Natural killer cell (primary cell): ENCODE measurements at places on chromosomes 2 and 18.

DNA sequence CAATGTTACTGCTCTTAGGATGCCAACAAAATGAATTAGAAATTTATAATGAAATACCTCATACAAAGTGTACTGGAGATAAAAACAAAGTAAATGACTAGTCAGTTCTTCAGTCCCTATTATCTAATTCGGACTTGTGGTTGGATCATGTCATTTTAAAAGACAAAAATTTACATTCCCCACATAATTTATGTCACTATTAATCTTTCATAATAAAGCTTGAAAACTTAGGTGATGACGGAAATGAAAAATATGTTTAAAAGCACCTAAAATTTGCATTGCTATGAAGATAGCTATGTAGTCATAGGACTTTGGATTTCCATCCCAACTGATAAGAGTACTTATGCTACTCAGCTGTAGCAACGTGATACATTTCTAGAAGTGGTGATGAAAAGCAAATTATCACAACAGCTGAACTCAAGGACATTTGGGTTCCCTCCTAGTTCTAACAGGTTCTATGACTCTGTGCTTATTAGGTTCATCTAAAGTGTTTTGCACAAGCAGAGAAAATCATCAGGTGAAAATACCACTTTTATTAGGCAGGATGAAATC is 58.4 kb downstream of the LRPPRC start:
- H3K27me3 ChIP-seq = no peaks in the 10 kb centered on the region
- H3K36me3 ChIP-seq = peaks cover 43% of the 10 kb centered on the region
- no peak overlapping the region for H3K4me3 ChIP-seq

GRCh38 chr18:70554854-70555445 is 266.1 kb downstream of the SOCS6 start:
- H3K4me1 ChIP-seq = no peaks in the 10 kb centered on the region
- H3K27ac ChIP-seq = no peak overlapping the region

- no peaks in the 10 kb centered on the region for H3K36me3 ChIP-seq
- H3K27ac ChIP-seq = no peak overlapping the region
- no peaks in the 10 kb centered on the region for H3K4me1 ChIP-seq
- H3K4me3 ChIP-seq = no peak overlapping the region
These were observed 217.5 kb upstream of the SOX11 start for GRCh38 chr2:5474716-5475115.

GRCh38 chr2:97911206-97911921 is 84.4 kb downstream of the TMEM131 start:
- H3K4me3 ChIP-seq = no peak overlapping the region
- peaks cover 3% of the 10 kb centered on the region for H3K4me1 ChIP-seq
- H3K27ac ChIP-seq = no peak overlapping the region
- no peaks in the 10 kb centered on the region for H3K27me3 ChIP-seq

DNA sequence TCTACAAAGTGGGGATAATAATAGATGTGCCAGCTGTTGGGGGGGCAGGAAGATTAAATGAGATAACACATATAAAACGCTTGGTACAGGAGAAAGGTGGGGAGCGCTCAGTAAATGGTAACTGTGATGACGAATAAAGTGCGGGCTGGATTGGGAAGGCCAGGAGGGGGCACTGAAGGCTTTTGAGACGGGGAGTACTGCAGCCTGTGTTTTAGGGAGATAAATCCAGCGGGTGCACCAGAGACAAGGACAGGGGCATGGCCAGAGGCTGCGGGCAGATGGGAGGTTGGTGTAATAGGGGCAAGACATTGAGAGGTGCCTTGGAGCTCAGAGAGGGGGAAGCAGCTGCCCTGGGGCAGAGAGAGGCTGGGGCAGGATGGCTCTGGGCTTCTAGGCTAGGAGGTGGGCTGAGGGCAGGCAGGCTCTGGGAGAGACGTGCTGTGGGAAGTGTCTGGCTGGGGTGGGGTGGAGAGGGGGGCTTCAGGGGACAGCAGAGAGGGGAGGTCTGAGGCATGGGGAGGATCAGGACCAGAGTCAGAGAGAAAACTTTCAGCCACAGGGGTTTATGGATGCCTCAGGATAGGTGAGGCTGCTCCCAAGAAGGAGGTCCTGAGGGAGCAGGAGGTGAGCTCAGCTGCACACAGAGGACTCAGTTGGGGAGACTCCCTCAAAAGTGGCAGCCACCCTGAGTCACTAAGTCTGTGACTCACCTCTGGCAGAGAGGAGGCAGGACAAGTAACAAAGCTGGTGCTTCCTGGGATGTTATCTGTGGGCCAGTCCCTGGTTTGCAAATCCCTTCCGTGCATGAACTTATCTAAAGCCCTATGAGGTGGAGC is 18.8 kb downstream of the TEX44 start:
- H3K4me3 ChIP-seq = no peak overlapping the region
- H3K27ac ChIP-seq = no peak overlapping the region
- peaks cover 2% of the 10 kb centered on the region for H3K27me3 ChIP-seq
- H3K36me3 ChIP-seq = no peaks in the 10 kb centered on the region

DNA sequence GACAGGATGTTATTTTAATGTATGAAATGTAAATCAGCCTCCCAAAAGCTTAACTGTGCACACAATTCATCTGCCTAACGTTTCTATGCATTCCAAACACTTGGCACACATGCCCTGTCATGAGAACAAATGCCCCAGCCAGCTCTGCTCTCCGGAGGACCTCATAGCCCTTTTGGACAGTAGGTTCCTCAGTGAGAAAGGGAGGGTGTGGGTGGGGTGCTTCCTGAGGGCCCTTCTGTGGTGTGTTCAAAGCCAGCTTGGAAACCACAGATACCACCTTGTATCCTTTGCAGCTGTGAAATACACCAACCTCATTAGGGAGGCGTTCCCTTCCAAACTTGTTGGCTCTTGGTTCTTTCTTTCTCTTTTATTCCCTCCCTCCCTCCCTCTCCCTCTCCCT is 102.2 kb upstream of the ASB18 start:
- H3K4me1 ChIP-seq = peaks cover 29% of the 10 kb centered on the region
- H3K36me3 ChIP-seq = no peaks in the 10 kb centered on the region
- H3K27me3 ChIP-seq = peaks cover 21% of the 10 kb centered on the region
- no peak overlapping the region for H3K27ac ChIP-seq

GRCh38 chr18:10841203-10841602 is 308.2 kb downstream of the PIEZO2 start:
- no peaks in the 10 kb centered on the region for H3K4me1 ChIP-seq
- H3K27ac ChIP-seq = no peak overlapping the region
- DNase-seq = no peak
- H3K4me3 ChIP-seq = no peak overlapping the region

DNA sequence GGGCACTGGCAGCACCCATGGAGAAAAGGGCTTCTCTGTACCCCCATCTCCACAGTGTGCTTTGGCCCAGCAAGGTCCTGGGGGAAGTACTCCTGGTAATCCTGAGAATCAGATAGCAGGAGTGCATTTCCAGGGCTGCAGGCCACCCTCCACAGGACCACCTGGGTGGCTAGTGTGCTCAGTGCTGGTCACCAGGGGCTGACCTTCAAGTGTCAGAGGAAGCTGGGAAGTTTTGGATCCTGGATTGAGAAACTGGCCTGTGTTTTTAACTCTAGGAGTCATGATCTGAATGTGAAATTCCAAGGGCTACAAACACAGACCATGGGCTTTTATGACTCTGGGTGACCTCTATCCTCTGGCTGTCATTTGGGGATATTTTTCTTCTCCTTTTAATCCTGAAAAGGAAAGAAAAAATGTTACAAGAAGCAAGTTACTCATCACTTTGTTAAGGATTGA is 9.3 kb downstream of the RHOB start:
- no peaks in the 10 kb centered on the region for H3K27me3 ChIP-seq
- no peaks in the 10 kb centered on the region for H3K4me1 ChIP-seq

DNA sequence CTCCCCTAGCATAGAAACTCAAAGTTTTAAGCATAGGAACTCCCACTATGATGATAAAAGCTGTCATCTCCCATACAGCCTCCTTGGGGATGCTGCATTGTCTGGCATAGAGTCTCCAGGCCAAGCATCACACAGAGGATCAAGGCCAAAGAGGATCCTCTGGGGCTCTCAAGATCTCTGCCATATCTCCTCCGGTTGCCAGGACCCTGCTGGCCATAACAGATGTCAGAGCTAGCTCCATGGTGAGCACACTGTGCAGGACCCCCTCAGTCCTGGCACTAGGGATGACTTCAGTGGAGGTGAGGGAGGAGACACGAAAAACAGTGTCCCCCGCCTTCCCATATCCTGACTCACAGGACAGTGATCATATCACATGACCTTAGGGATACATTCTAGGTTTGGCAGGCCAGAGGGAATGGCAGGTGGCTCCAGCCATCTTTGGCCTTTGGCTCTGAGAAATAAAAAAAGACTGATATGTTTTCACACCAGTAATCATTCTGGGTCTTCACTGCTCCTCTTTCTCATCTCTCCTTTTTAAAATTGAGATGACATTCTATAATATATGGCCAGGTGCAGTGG is 235.0 kb downstream of the MYCN start:
- H3K27me3 ChIP-seq = no peaks in the 10 kb centered on the region
- no peak for DNase-seq
- H3K4me1 ChIP-seq = no peaks in the 10 kb centered on the region
- no peak overlapping the region for H3K27ac ChIP-seq
- H3K4me3 ChIP-seq = no peak overlapping the region

GRCh38 chr2:196131949-196132925 is 39.1 kb downstream of the STK17B start:
- peaks cover 39% of the 10 kb centered on the region for H3K36me3 ChIP-seq
- H3K4me1 ChIP-seq = peaks cover 8% of the 10 kb centered on the region
- peak overlapping the region; percentile 3 for H3K27ac ChIP-seq
- no peak for DNase-seq

DNA sequence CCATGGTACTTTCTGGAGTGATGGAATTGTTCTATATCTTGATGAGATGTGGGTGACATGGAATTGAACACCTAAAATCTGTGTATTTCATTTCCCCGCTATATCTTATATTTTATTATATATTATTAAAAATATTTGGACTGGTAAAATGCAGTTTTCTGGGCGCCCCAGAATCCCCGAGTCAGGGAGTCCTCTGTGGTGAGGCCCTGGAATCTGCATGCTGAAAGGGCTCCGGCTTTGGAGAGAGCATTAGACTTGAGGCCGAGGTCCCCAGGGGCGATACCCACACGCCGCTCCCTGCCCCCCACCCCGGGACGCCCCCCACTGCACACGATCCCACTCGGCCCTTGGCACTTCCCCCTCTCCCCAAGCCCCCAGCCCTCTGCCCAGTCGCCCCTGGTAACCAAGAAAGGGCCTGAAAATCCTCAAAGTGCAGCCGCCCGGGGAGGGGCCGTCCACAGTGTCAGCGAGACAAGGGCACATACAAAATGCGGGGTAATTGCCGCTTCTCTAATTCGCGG is 126.0 kb downstream of the ZFP36L2 start:
- no peak overlapping the region for H3K4me3 ChIP-seq
- H3K4me1 ChIP-seq = peaks cover 18% of the 10 kb centered on the region
- no peak overlapping the region for H3K27ac ChIP-seq
- H3K36me3 ChIP-seq = no peaks in the 10 kb centered on the region
- DNase-seq = no peak
- H3K27me3 ChIP-seq = no peaks in the 10 kb centered on the region

- no peaks in the 10 kb centered on the region for H3K4me1 ChIP-seq
- H3K36me3 ChIP-seq = no peaks in the 10 kb centered on the region
- H3K4me3 ChIP-seq = no peak overlapping the region
- H3K27me3 ChIP-seq = no peaks in the 10 kb centered on the region
These were observed 172.4 kb downstream of the FBXO15 start for GRCh38 chr18:73975266-73975665.

- no peak for DNase-seq
- H3K36me3 ChIP-seq = no peaks in the 10 kb centered on the region
- H3K4me1 ChIP-seq = no peaks in the 10 kb centered on the region
- H3K27ac ChIP-seq = no peak overlapping the region
These were observed 173.2 kb upstream of the ARL4C start for GRCh38 chr2:234670052-234670451.

DNA sequence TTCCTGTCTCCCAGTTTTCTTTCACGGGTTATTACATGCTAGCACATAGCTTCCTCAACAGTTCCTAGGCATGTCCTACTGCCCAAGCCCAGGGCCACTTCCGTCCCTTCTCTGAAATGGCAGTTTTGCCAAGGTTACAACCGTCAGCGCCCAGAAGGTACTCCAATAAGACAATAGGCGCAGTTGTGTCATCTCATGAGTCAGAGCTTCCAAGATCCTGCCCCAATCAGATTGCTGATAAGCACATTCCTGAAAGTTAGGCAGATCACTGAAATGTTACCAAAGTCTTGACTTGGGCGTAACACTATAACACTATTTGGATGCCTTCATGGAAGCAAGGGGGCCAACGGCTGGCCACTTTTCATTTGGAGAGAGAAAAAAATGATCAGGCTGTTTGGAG is 34.2 kb downstream of the GKN2 start:
- H3K27ac ChIP-seq = no peak overlapping the region
- H3K4me1 ChIP-seq = no peaks in the 10 kb centered on the region
- no peak for DNase-seq
- no peaks in the 10 kb centered on the region for H3K27me3 ChIP-seq
- no peaks in the 10 kb centered on the region for H3K36me3 ChIP-seq

DNA sequence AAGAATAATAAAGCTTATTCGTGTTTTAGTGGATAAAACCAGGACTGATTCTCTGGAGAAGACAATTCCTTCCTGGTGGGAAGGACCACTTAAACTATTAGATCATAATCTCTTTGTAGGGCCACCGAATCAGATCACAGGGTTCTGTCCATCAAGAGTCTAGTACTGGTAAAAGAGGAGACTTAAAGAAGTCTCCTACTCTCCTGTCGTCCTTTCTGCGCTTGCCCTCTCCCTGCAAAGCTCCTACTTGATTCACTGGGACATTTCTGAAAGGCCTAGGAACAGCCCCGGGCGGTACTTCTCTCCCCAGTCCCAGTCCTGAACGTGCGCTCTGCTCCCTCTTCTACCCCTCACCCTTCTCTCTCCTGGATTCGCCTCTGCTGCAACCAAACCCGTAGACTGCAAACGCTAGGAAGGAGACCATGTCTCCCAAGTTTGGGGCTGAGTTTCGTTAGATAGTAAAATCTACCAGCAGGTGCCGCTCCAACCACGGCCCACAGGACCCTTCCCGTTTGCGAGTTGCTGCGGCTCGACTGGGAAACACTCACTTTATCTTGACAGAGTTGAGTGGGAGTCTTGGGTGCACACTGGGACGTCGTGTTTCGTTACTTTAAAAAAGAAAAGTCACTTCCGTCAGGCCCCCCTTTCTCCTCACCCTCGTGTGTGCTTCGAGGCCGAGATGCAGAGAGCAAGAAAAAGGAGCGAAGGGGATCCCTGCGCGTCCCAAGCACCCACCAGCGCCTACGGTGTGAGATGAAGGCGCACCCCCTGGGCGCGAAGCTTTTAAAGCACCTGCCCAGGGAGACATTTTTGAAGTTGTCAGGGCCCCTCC is 923 bp downstream of the FIGLA start:
- H3K36me3 ChIP-seq = no peaks in the 10 kb centered on the region
- DNase-seq = peak; percentile 80
- H3K4me3 ChIP-seq = peak overlapping the region; percentile 18
- peaks cover 24% of the 10 kb centered on the region for H3K27me3 ChIP-seq
- H3K27ac ChIP-seq = no peak overlapping the region
- peaks cover 14% of the 10 kb centered on the region for H3K4me1 ChIP-seq
